ENCODE measurements at places on chromosomes 1 and 21. TPM values are rescaled to one million over a fixed set of nuclear protein-coding genes. Genes with fewer than 3 reads are reported as not detected.

Gene ATP5PF
- total RNA-seq = 118 TPM

Gene HSD3B1
- not detected for total RNA-seq

- no peak overlapping the region for H3K4me3 ChIP-seq
- H3K27me3 ChIP-seq = no peaks in the 10 kb centered on the region
- peaks cover 27% of the 10 kb centered on the region for H3K4me1 ChIP-seq
- no peak overlapping the region for H3K27ac ChIP-seq
- H3K36me3 ChIP-seq = peaks cover 59% of the 10 kb centered on the region
Observed at GRCh38 chr1:160811147-160811546, 15.2 kb downstream of the LY9 start.

GRCh38 chr1:42658877-42659337 is 684 bp downstream of the PPIH start:
- peaks cover 49% of the 10 kb centered on the region for H3K4me1 ChIP-seq
- no peak for DNase-seq
- H3K27ac ChIP-seq = peak overlapping the region; percentile 95
- H3K36me3 ChIP-seq = peaks cover 39% of the 10 kb centered on the region
- peaks cover under 1% of the 10 kb centered on the region for H3K27me3 ChIP-seq
- H3K4me3 ChIP-seq = peak overlapping the region; percentile 100

DNA sequence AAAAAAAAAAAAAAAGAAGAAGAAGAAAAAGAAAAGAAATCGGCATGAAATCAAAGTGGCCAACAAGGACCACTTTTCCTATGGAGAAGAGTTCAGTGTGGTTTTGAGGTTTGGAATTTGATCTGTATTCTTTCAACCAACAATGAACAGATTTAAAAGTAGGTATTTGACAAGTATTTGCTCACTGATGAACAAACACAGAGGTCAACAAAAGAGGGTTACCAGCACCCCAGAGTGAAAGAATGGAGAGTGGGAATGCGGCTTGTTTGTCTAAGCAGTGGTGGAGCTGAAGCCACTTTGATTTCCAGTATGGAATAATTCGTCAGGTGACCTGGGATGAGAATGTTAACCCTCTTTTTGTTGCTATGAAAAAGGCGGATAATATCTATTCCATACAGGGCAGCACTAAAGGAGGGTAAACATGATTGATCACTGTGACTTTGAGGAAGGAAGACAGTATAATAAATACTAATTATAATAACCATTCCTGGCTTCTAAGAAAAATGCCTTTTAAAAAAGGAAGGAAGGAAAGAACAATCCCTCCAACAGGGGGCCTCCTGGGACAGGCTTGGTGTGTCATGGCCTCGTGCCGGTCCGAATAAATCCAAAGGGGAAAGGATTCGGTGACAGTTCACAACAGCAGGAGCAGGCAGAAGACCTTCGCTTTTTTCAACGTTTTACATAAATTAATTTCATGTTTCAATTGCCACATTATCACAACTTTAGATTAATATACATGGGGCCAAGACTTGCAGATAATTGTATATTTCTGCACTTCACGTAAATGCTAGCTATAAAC is 37.2 kb upstream of the SIM2 start:
- no peak overlapping the region for H3K4me3 ChIP-seq
- no peak overlapping the region for H3K27ac ChIP-seq
- no peaks in the 10 kb centered on the region for H3K36me3 ChIP-seq
- no peaks in the 10 kb centered on the region for H3K4me1 ChIP-seq

DNA sequence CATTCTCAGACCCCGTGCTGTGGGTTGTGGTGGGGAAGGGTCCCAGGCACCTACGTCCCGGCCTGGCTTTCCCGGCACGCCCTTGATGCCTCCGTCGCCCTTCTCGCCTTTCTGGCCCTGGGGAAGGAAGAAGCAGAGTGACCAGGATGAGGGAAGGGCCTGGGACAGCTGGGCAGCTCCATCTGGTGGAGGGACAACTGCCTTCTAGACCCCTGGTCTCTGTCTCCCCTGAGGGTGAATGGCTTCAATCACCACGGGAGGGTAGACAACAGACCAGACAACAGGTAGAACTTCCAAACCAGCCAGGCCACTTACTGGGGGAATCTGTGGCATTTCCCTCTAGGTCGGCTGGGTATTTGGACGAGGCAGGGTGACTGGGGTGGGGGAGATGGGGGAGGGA is 11.9 kb downstream of the COL16A1 start:
- peaks cover 8% of the 10 kb centered on the region for H3K27me3 ChIP-seq
- H3K4me1 ChIP-seq = no peaks in the 10 kb centered on the region
- H3K36me3 ChIP-seq = no peaks in the 10 kb centered on the region
- no peak for DNase-seq
- no peak overlapping the region for H3K4me3 ChIP-seq

DNA sequence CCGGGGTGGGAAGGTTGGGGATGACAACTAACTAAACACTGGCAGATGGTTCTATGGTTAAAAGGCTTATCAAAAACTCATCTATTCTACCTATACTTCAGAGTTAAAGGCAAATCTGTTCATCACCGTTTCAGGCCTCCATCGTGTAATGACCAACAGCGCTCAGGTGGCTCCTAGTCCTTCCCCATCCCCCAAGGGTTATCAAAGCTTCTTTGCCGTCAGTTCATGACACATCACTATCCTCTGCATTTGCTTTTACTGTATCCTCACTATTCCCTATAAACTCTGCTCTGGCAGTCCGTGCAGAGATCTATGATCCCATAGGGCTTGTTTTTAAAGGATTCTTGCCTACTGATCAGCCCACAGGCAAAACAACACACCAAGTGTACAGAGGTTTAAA is 8.2 kb downstream of the HMGN1 start:
- H3K4me3 ChIP-seq = no peak overlapping the region
- peaks cover 43% of the 10 kb centered on the region for H3K36me3 ChIP-seq
- H3K27ac ChIP-seq = no peak overlapping the region
- peaks cover 14% of the 10 kb centered on the region for H3K4me1 ChIP-seq
- DNase-seq = no peak
- H3K27me3 ChIP-seq = no peaks in the 10 kb centered on the region
